Fibroblast of villous mesenchyme (primary cell): ENCODE measurements at places on chromosomes 1 and 21. TPM values are rescaled to one million over a fixed set of nuclear protein-coding genes. Genes with fewer than 3 reads are reported as not detected.

The SLC1A7 gene
- under 0.01 TPM in 2 replicates for total RNA-seq

The INTS3 gene
- total RNA-seq = 37.0 and 51.4 TPM in 2 replicates

The CHRM3 gene
- total RNA-seq = under 0.01 TPM in 1 of 2 replicates, not detected in the other

The WDR64 gene
- total RNA-seq = not detected in 2 replicates

The GBP6 gene
- total RNA-seq = under 0.01 TPM in 1 of 2 replicates, not detected in the other

The TSPAN1 gene
- total RNA-seq = 0.32 and 0.43 TPM in 2 replicates

The UBE2U gene
- total RNA-seq = not detected in 2 replicates

The TIPRL gene
- 28.7 and 45.3 TPM in 2 replicates for total RNA-seq
